ENCODE measurements at places on chromosomes 5 and 9. TPM values are rescaled to one million over a fixed set of nuclear protein-coding genes. Genes with fewer than 3 reads are reported as not detected.

The NTMT1 gene
- 25.3 TPM for total RNA-seq

The PALM2AKAP2 gene
- total RNA-seq = 10.8 TPM

The PCAT7 gene
- total RNA-seq = not detected

DNA sequence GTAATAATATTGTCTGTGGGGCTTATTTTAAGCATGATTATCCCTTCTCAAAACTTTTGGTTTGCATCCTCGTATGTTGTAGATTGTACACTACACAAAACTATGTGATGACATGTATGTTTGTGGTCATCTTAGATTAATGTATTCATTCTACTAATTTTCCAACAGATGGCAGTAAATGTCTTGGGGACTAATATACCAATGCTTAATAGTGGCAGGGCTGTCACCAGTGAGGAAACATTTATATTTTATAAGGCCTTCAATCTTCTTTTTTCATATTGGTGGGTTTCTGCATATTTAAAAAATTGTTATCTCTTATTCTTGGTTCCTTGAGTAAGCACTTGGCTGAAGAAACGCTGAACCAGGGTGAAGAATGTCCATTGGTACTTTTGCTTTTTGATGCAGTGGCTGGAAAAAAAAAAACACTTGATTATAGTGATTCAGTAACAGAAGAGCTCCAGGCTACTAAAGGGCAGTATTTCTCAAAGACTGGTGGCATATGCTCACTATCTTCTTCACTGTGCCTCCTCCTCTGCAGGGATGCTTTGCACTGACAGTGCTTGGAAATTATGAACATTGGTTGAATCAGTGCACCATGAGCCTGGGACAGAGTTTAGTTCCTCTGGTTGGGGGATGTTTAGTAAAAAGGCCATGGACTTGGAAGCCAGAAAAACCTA is 530.3 kb downstream of the RASEF start:
- DNase-seq = no peak

- DNase-seq = peak; percentile 56
These were observed 621 bp downstream of the FYB1 start for GRCh38 chr5:39218482-39219402.

DNA sequence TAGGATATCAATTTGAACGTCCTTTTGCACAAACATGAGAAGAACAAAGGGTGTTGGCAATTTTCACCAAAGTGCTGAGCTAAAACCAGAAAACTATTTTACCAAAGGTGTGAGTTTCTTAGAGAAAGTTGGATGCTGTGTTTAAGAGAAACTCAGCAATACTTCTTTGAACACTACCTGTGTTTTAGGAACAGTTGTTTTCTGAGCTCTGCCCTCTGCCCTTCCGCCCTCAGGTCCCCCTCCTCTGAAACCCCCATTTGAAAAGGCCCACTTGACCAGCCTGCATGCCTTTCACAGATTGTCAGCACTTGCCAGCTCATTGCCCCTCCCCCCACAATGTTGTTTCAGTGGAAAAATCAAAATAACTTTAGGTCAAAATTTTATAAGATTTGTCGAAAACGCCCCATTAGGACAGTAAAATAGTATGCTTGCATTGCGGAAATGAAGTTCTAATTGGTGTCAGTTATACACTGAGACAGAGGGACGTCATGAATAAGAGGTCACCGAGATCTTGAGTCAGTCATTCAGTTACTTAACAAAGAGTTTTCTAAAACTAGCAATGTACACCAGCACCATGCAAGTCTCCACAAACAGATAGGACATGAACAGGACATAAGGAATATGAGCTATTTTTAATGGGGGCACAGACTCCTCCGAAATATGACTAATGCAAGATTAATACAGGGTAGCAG is 61.9 kb upstream of the IL7R start:
- DNase-seq = no peak

DNA sequence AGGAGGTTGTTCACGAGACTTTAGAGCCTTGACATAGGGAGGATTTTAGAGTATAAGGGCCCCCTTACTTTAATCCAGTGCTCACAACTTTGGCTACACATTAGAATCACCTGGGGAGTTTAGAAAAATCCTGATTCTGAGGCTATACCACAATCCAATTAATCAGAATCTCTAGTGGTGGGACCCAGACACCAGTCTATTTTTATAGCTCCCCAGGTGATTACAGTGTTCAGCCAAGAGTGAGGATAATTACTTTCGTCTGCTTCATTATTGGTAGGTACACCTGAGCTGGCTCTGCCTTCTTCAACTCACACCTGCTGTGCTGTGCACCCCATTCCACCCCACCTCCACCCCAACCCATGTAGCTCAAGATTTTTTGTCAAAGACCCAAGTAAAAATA is 141.3 kb upstream of the EPB41L4A start:
- DNase-seq = no peak

DNA sequence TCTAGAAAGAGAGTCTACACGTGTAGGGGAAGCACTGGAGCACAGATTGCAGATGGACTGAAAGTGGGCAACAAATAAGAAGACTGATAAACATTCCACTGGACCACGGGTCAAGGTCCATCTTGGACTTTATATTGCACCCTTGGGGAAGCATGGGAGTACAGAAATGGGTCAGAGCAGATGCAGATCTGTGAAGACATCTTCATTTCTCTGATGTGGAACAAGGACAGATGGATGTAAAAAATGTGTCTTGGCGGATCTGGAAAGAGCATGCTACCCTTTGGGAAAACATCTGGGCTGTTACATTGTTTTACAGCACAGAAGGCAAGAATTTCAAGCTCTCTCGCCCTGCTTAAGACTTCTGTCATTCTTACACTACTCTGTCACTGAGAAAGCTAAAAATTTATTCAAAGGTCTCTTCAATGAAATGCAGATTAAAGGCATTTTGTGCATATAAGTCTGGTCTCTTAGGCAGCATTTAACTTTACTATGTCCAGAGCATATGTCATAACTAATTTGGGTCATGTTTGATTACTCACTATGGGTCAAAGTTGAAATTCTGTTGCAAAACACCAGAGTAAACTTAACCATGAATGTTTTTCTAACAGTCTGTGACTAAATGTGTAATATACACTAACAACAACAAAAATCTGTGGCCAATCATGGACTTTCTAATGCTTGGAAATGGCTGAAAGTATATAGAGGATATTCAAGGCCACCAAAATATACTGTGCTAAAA is 756.4 kb upstream of the DMAC1 start:
- no peak for DNase-seq

- DNase-seq = no peak
These were observed 53.9 kb downstream of the ERAP1 start for GRCh38 chr5:96753848-96754247.

DNA sequence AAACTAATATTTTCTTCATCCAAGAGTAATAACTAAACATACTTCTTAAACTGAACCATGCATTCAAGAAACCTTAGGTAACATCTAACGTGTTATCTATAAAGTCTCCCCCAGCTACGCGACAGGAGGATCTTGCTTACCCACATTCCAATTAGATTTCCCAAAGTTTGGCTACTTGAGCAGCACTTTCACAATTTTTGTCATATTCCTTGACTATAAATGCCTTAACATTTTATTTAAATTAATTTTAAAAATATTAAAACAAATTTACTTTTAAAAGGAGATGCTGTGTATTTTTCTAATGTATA is 25.3 kb upstream of the IFNE start:
- no peak for DNase-seq

Measured in uterus (tissue), 4 donors.